Daoy (cell line): ENCODE measurements at places on chromosomes 16 and 17. TPM values are rescaled to one million over a fixed set of nuclear protein-coding genes. Genes with fewer than 3 reads are reported as not detected.

GRCh38 chr17:61026818-61027217, 349.2 kb downstream of the BCAS3 start:
- no peak for DNase-seq

DNA sequence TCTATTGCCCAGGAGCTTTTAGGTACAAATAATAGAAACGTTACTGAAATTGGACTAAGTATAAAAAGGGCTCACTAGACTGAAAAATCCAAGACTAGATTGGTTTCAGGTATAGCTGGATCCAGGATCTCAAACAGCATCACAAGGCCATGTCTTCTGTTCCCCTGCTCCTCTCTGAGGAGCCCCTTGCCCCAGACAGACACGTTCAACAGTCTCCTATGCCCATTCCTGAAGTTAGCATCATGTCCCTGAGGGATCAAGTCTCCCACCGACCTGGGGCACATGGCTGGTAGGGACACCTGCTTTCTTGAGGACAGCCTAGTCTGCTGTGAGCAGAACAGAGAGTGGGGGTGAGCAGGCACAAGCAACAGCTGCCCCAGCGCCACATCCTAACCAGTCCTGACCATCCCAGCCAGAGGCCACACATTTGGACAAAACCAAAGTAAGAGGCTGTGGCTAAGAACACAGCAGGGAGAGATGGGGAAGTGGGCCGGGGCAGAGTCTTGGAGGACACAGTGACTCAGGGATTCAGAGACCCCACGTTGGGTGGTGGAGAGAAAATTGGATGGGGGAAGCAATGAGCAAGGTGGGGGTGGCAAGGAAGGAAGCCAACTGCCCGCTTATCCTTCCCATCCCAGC, 10.5 kb upstream of the MMP2 start:
- DNase-seq, result no peak

GRCh38 chr17:30309591-30309990, 17.8 kb upstream of the BLMH start:
- no peak for DNase-seq

- DNase-seq, result peak; percentile 57
Measured at GRCh38 chr17:57833179-57833939, 16.5 kb downstream of the MRPS23 start.

DNA sequence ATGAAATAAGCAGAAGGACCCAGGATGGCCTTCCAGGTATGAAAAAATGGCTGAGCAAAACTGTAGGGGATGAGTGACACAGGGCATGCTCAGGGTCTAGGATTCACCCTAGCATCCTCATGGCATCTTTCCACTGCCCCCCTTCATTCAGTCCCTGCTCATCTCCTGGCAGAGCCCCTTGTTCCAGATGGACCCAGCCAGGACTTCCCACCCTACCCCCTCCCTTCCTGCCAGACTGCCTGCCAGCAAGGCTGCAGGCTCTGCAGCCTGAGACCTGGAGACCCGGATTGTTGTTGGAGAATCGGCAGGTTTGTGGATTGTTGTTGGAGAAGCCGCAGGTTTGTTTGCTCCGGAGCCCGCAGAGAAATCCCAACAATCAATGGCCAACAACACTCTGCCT, 6.6 kb downstream of the SEZ6 start:
- DNase-seq, result no peak

DNA sequence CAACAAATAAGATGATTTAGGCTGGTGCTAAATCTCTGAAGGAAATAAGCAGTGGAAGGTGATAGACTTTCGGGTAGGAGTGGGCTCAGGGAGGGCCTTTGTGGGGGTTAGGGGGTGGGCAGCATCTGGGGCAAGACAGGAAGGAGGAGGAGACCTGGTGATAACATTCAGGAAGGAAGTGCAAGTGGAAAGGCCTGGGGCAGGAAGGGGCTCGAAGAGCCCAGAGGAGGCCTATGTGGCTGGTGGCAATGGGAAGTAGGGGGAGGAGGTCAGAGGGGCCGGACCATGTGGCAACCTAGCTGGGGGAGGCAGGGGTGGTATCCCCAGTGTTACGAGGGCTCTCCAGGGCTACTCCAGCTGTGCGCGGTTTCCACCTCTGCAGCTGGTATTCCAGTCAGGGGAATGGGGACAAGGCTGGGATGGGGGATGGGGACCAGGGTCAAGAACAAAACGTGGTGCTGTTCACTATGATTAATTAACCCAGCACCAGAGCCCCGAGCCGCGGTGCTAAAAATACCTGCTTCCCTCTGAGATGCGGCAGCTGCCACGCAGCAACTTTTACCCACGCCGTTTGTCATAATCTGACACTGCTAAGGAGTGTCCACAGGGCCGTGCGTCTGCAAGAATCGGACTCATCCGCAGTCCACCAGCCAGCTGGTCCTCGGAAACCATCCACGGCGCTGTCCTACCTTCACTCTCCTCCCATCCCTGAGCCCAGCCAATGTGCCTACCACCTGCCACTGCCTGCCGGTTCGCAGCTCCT, 5.2 kb upstream of the CCDC182 start:
- no peak for DNase-seq

DNA sequence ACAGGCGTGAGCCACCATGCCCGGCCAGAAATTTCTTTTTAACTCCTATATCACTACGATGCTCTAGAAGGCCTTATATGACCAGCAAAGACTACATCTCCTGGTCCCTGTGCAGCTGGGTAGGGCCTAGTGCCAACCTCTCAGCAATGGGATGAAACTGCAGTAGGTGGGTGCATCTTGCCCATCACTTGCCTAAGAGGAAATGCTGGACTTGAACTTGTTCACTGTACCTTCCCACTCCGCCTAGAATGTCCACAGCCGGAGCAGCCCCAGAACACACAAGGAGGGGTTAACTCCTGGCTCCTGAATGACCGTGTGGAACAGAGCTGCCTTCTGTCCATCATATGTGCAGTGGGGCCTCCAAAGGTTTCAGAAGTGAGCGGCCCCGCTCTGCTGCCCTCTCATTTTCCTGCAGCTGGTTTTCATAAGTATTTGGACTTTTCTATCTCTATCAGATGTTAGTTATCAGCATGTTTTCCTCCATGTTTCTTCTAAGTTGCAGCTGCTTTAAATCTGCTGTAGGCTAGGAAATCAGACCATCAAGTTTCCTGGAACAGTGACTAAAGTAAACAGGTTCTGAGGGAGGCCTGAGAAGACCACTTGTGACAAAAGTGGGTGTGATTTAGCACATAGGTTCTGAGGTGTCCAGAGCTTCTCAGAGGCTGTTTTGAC, 52.5 kb downstream of the WSB1 start:
- no peak for DNase-seq

DNA sequence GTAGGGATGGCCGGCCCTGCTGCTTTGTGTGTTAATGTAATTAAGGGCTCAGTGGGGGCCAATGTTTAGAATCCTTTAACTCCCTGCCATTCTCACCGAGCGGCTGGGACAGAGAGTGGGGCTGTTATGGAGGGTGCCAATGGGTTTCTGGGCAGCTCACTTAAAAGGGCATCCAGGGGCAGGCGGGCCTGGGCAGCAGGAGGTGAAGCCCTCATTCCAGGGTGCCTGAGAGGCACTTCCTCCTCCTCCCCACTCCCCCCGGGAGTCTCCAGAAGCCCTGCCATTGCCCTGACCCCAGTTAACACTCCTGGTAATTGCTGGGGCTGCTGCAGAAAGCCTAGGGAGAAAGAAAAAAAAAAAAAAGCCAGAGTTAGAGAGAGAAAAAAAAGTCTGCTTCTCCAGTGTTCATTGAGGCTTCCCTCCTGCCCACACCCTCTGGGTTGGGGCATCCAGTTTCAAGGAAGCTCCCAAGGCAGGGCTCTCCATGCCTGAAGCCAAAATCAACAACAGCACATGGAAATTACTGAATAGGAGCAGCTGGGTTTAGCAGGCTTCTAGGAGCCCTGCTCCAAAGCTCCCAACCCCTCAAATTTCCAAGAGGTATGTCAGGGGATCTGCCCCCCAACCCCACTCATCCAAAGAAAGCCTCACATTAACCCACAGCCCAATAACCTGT, 28.0 kb downstream of the CUEDC1 start:
- peak; percentile 79 for DNase-seq

Gene KRTAP17-1
- total RNA-seq, result not detected in 2 replicates

Gene ABCA9
- total RNA-seq, result 0.09 TPM in 1 of 2 replicates, not detected in the other

Gene ALOX12B
- not detected in 2 replicates for total RNA-seq

Gene CSH2
- not detected in 2 replicates for total RNA-seq

Gene DNAH2
- total RNA-seq, result under 0.01 TPM in 1 of 2 replicates, not detected in the other

Gene BIRC5
- 223 and 248 TPM in 2 replicates for total RNA-seq
